ENCODE measurements at places on chromosomes 7 and 10. TPM values are rescaled to one million over a fixed set of nuclear protein-coding genes. Genes with fewer than 3 reads are reported as not detected.

The SPAG6 gene
- not detected for total RNA-seq

The FAM237B gene
- not detected for total RNA-seq

The GPR37 gene
- 12.0 TPM for total RNA-seq

The PRPS1L1 gene
- not detected for total RNA-seq

The EEPD1 gene
- 18.3 TPM for total RNA-seq

The CYP3A5 gene
- 2.0 TPM for total RNA-seq

The SLC18A3 gene
- total RNA-seq = 1.5 TPM

The LRIT1 gene
- total RNA-seq = not detected

All from gastroesophageal sphincter (tissue), 4 donors.